ENCODE measurements at places on chromosomes 16 and 17. TPM values are rescaled to one million over a fixed set of nuclear protein-coding genes. Genes with fewer than 3 reads are reported as not detected.

- no peak for DNase-seq
- no peaks in the 10 kb centered on the region for H3K27me3 ChIP-seq
- no peak overlapping the region for H3K27ac ChIP-seq
- H3K4me3 ChIP-seq: no peak overlapping the region
- H3K36me3 ChIP-seq: peaks cover 31% of the 10 kb centered on the region
Observed at GRCh38 chr17:7460850-7461660, 16.2 kb downstream of the CHRNB1 start.

Gene TOM1L1
- 0.83 TPM for total RNA-seq

Gene PKMYT1
- 118 TPM for total RNA-seq

Gene HAS3
- total RNA-seq: 0.71 TPM

DNA sequence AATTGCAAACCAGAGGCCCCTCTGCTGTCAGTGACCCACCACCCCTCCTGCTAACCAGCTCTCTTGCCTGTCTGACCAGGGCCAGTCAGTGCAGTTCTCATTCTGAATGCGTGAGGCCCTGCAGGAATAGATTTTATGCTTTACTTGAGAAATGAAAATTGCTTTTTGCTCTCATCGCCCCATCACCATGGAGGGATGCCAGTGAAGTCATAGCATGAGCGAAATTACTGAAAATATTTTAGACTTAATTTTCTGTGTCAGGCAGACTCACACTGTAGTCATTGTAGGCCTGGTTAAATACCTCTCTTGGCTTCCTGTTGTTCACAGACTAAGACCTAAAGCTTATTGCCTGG lies 490.5 kb upstream of the CDH5 start:
- no peak overlapping the region for H3K27ac ChIP-seq
- DNase-seq: no peak
- no peak overlapping the region for H3K4me3 ChIP-seq
- H3K36me3 ChIP-seq: no peaks in the 10 kb centered on the region
- no peaks in the 10 kb centered on the region for H3K4me1 ChIP-seq

DNA sequence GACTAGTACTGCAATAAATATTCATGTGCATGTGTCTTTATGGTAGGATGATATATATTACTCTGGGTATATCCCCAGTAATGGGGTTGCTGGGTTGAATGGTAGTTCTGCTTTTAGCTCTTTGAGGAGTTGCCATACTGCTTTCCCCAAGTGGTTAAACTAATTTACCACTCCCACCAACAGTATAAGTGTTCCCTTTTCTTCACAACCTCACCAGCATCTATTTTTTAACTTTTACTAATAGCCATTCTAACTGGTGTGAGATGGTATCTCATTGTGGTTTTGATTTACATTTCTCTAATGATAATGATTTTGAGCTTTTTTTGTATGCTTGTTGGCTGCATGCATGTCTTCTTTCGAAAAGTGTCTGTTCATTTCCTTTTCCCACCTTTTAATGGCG lies 32.9 kb downstream of the ITGAM start:
- peaks cover 2% of the 10 kb centered on the region for H3K4me1 ChIP-seq
- peaks cover 44% of the 10 kb centered on the region for H3K27me3 ChIP-seq
- no peak overlapping the region for H3K27ac ChIP-seq
- DNase-seq: no peak

DNA sequence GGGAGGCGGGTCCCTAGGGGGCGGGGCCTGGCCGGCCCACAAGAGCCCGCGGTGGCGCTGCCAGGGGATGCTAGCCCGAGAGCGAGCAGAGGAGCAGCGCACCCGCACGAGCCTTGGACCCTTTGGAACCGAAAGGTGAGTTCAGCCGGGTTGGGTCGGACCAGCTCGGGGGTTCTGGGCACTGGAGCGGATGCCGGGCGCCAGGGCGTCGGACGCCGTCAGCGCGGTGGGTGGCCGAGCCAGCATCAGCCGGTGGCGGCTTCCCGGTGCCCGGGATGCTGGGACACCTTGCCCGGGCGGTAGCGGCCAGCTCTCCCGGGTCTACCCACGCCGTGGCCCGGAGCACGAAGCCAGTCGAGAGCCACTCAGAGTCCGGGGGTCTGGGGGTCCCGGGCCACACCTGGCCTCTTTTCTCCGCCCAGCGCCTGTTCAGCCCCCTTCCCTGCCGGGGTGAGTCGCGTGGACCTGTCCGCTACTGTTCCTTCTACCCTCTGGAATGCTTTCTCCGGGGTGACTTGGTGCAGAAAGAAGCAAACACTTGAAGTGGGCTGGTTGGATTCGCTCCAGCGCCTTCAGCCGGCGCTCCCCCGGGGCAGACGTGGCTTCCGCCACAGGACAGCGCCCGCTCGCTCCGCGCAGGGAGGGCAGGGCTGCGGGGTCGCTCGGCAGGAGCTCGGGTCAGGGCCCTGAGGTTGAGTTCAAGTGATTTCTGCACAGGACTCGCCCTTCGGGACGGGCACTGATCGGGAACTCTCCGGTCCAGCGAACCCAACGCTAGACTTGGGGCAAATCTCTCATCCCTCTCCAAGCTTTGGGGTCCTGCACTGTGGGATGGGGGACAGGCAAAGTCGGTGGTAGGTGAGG lies at the start of gene SCNN1G:
Gene SCNN1G (plus strand): TSS at position 67 of the 864 bp plus-strand sequence. CDS start 3,527 bp downstream, outside the sequence.
- H3K36me3 ChIP-seq: no peaks in the 10 kb centered on the region
- H3K27me3 ChIP-seq: peaks cover 59% of the 10 kb centered on the region
- H3K27ac ChIP-seq: no peak within 1 kb of the TSS

DNA sequence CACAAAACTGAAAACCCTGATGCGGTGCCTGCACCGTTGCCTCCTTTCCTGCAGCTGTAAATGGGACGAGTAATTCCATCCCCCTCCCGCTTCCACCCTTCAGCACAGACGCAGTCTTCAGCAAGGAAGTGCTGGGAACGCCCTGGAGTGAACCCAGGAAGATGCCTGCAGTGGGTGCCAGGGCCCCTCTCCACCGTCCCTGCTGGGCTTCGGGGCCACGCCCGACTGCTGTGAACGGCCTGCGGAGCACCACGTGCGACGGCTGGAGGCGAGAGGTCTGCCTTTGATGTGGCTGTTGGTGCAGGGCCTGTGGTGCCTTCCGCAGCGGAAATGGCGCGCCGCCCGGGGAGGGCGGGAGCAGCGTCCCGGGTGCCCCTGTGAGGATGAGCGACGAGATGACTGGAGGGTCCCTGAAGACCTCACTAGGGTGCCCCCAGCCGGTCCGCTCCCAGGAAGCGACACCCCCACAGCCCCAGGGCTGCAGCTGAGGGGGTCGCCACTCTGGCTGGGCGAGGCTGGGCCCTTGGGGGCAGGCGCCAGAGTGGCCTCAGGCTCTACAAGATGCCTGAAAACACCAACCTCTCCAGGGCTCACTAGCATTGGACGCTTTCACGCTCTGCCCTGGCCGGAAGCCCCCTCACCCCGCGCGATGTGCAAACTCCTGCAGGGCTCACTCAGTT lies 749 bp upstream of the MC1R start:
- peak; percentile 92 for DNase-seq
- peaks cover 7% of the 10 kb centered on the region for H3K36me3 ChIP-seq
- H3K4me3 ChIP-seq: peak overlapping the region; percentile 66
- peak overlapping the region; percentile 71 for H3K27ac ChIP-seq
- peaks cover 29% of the 10 kb centered on the region for H3K27me3 ChIP-seq
- H3K4me1 ChIP-seq: peaks cover 52% of the 10 kb centered on the region

- peaks cover 4% of the 10 kb centered on the region for H3K4me1 ChIP-seq
- no peak overlapping the region for H3K27ac ChIP-seq
- no peaks in the 10 kb centered on the region for H3K36me3 ChIP-seq
- peaks cover 27% of the 10 kb centered on the region for H3K27me3 ChIP-seq
Observed at GRCh38 chr17:77542551-77543490, 402.1 kb downstream of the SEC14L1 start.

Gene MYO15B
- 13.7 TPM for total RNA-seq

Gene TMEM100
- total RNA-seq: not detected

GRCh38 chr17:78998311-78999055 lies 11.1 kb downstream of the CANT1 start:
- no peak overlapping the region for H3K4me3 ChIP-seq
- no peak overlapping the region for H3K27ac ChIP-seq
- H3K4me1 ChIP-seq: no peaks in the 10 kb centered on the region
- H3K36me3 ChIP-seq: peaks cover 53% of the 10 kb centered on the region

Gene TP53TG3F
- not detected for total RNA-seq

GRCh38 chr16:81451753-81452680 lies 7.4 kb downstream of the CMIP start:
- H3K4me3 ChIP-seq: peak overlapping the region; percentile 42
- H3K36me3 ChIP-seq: peaks cover 28% of the 10 kb centered on the region
- no peaks in the 10 kb centered on the region for H3K27me3 ChIP-seq
- H3K4me1 ChIP-seq: peaks cover 46% of the 10 kb centered on the region
- peak overlapping the region; percentile 76 for H3K27ac ChIP-seq
- DNase-seq: peak; percentile 36

- H3K36me3 ChIP-seq: no peaks in the 10 kb centered on the region
- no peaks in the 10 kb centered on the region for H3K4me1 ChIP-seq
- no peak overlapping the region for H3K4me3 ChIP-seq
- no peak overlapping the region for H3K27ac ChIP-seq
- no peaks in the 10 kb centered on the region for H3K27me3 ChIP-seq
Observed at GRCh38 chr16:85498607-85499006, 114.5 kb upstream of the GSE1 start.

- peaks cover 91% of the 10 kb centered on the region for H3K36me3 ChIP-seq
- H3K27ac ChIP-seq: peak overlapping the region; percentile 67
- H3K4me1 ChIP-seq: peaks cover 55% of the 10 kb centered on the region
- no peak overlapping the region for H3K4me3 ChIP-seq
- DNase-seq: peak; percentile 34
Observed at GRCh38 chr17:74478420-74479100, 12.1 kb downstream of the CD300A start.

DNA sequence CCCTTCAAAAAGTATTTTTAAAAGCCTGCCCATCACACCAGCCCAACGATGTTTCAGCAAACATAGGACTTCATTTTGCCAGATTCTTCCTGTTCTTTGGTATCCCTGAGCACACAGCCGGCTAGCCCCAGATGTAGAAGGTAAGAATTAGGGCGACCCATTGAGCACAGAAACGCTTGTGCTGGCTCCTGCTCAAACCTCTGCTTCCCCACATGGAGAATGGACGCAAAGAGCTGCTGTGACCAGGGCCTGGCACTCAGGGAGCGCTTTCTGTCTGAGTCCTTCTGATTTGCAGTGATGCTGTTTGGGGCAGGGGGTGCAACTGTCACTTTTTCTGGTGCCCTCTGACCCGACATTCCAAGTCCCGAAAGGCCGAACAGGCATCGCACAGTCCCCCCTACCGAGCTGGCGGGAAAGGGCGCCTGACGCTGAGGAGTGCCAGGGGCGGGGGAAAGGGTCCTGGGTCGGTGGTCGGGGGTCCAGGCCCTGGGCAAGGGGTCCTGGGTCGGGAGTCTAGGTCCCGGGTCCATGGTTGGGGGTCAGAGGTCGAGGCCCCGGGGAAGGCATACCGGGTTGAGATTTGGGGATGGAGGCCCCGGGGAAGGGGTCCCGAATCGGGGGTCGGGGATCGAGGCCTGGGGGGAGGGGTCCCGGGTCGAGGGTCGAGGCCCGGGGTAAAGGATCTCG lies 930 bp downstream of the CHMP1A start:
- H3K36me3 ChIP-seq: peaks cover 28% of the 10 kb centered on the region
- H3K4me1 ChIP-seq: peaks cover 49% of the 10 kb centered on the region
- no peak for DNase-seq
- H3K27ac ChIP-seq: peak overlapping the region; percentile 72

Gene KCTD19
- 0.20 TPM for total RNA-seq

Gene PYDC1
- not detected for total RNA-seq

DNA sequence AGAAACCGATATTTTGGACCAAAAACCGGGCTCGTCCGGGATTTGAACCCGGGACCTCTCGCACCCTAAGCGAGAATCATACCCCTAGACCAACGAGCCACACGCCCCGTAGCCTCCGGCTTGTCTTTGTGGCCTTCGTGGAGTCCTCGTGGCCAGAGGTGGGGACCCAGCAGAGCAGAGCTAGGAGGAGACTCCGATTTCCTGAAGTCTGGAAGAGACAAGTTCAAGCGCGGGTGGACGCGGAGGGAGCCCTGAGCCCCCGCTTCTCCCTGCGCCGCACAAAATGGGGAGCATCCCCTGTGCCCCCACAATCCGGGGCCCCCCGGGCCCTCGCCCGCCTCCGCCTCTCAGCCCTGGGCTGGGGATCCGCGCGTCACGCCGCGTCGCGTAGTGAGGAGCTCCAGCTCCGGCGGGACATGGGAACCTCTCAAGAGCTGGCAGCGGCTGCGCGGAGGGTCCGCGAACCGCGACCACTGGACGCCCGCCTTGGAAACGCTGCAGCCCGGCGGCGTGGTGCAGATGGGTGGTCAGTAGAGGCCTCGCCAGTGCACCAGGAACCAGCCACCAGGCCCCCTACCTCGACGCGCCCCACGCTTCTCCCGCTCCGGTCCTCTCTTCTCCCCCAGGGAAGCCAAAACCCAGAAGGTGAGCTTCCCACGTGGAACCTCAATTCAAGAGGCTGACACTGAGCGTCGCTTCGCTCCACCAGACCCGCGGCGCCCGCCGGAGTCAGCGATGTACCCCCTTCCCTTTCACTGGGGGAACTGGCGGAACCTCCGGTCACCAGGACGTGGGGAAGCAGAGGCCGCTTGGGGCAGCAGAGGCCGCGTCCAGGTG lies 5.2 kb upstream of the OR1F1 start:
- DNase-seq: peak; percentile 47
- peaks cover 13% of the 10 kb centered on the region for H3K36me3 ChIP-seq
- H3K27me3 ChIP-seq: peaks cover 79% of the 10 kb centered on the region

Gene SLC4A1
- total RNA-seq: not detected

GRCh38 chr16:4641895-4642294 lies 17.3 kb downstream of the MGRN1 start:
- peaks cover 15% of the 10 kb centered on the region for H3K4me1 ChIP-seq
- DNase-seq: no peak
- H3K27me3 ChIP-seq: no peaks in the 10 kb centered on the region
- no peak overlapping the region for H3K4me3 ChIP-seq

DNA sequence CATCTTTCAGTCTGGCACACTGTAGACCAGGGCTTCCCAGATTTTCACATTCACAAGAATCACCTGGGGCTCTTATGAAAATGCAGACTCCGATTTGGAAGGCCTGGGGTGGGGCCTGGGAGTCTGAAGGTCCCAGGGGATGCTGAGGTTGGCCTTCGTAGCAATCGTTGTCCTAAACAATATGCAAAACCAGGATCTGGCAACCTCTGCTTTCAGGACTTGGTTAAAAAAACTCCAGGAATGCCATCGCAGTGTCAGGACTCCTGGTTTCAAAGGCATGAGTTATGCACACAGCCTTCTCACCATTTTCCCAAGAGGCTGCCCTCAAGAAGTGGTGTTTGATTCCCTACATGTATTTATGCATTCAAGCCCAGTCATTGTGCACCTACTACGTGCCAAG lies 6.7 kb downstream of the CLEC19A start:
- H3K4me3 ChIP-seq: no peak overlapping the region
- peaks cover 13% of the 10 kb centered on the region for H3K4me1 ChIP-seq
- H3K27me3 ChIP-seq: no peaks in the 10 kb centered on the region

Measured in activated CD4-positive, alpha-beta memory T cell treated with anti-CD3 and anti-CD28 coated beads, Interleukin-2, amount 10 ng/mL, durations not matched to agents 7 days and 5 days (primary cell).